ENCODE measurements at places on chromosomes 6 and 20.

DNA sequence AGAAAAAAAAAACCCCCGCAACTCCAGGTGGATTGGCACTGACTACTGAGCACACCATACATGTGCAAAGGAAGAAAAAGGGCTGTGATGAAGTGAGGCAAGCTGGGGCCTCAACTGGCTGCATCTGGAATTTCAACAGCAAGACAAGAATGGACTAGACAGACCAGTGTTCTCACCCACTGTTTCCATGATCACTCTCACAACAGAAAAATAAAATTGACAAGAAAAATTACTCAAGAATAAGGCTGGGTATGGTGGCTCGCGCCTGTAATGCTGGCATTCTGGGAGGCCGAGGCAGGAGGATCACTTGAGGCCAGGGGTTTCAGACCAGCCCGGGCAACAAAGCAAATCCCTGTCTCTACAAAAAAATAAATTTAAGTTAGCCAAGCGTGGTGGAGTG lies 18.8 kb downstream of the ZNF217 start:
- DNase-seq: no peak

DNA sequence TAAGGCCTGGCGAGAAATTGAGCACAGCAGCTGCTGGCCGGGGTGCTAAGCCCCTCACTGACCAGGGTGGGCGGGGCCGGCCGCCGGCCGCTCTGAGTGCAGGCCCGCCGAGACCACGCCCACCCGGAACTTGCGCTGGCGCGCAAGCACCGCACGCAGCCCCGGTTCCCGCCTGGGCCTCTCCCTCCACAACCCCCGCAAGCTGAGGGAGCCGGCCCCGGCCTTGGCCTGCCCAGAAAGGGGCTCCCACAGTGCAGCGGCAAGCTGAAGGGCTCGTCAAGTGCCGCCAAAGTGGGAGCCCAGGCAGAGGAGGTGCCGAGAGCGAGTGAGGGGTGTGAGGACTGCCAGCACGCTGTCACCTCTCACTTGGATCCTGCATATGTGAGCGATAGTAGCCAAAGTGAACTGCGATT lies 251.2 kb downstream of the GJA1 start:
- no peak for DNase-seq

- no peak for DNase-seq
Observed at GRCh38 chr6:72535124-72535523, 86.7 kb upstream of the KCNQ5 start.

GRCh38 chr6:165987483-165988301 lies 180.0 kb downstream of the TBXT start:
- no peak for DNase-seq

- DNase-seq: no peak
Observed at GRCh38 chr6:90131125-90131524, 165.5 kb downstream of the BACH2 start.

DNA sequence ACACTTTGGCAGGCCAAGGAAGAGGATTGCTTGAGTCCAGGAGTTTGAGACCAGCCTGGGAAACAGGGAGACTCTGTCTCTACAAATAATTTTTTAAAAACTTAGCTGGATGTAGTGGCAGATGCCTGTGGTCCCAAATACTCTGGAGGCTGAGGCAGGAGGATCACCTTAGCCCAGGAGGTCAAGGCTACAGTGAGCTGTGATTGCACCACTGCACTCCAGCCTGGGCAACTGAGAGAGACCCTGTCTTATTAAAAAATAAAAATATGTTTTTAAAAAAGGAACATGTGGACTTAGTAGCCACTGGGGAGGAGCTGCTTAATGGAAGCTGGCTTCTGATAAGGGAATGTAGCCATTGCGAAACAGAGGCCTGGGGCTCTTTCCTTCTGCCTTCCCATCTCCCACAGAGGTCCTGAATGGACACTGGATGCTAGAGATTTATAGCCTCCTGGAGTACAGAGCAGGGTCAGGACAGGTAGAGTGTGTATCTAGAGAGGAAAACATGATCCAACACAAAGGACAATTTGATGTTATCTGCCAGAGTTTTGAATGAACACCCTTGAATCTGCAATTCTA lies 21.7 kb upstream of the GMNN start:
- no peak for DNase-seq

GRCh38 chr6:13068586-13069210 lies 259.6 kb downstream of the TBC1D7 start:
- no peak for DNase-seq

GRCh38 chr6:34288581-34288980 lies 39.8 kb upstream of the SMIM29 start:
- DNase-seq: no peak

DNA sequence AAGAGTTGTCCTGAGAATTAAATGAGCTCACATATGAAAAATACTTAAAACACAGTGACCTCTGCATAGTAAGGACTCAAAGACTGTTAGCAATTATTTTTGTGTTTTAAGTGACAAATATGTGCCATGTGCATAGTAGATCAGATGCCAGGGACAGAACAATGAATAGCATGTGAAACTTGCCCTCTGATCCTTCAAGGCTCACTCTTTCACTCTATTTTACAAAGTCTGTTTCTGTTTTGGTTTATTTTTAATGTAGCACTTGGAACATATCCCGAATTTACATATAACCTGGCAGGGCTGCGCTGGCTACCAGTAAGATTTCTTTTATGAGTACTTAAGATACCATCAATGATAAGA lies 135.5 kb upstream of the TNFAIP3 start:
- no peak for DNase-seq

Measured in activated CD4-positive, alpha-beta T cell treated with anti-CD3 and anti-CD28 coated beads for 1 hour (primary cell).